ENCODE measurements at places on chromosomes 7 and 10. TPM values are rescaled to one million over a fixed set of nuclear protein-coding genes. Genes with fewer than 3 reads are reported as not detected.

The FEZF1 gene
- total RNA-seq: not detected

The CLDN15 gene
- total RNA-seq: 1.4 TPM

The PRRT4 gene
- total RNA-seq: 0.85 TPM

The JAZF1 gene
- total RNA-seq: 1.2 TPM

The TMEM140 gene
- total RNA-seq: not detected

The MMRN2 gene
- total RNA-seq: 3.9 TPM

The SLC18A3 gene
- total RNA-seq: not detected

The NUTM2E gene
- total RNA-seq: 0.24 TPM

The CYP3A7 gene
- not detected for total RNA-seq

The GIGYF1 gene
- total RNA-seq: 15.1 TPM

The OPN1SW gene
- not detected for total RNA-seq

The SAP25 gene
- total RNA-seq: not detected

The STOX1 gene
- total RNA-seq: 0.21 TPM

The GDF10 gene
- total RNA-seq: under 0.01 TPM

The PTF1A gene
- total RNA-seq: not detected

The MEST gene
- 12.0 TPM for total RNA-seq

The CRHR2 gene
- total RNA-seq: not detected

The LLCFC1 gene
- not detected for total RNA-seq

The OPN4 gene
- total RNA-seq: not detected

The CPED1 gene
- total RNA-seq: 0.96 TPM

The NACAD gene
- 0.96 TPM for total RNA-seq

The GPR22 gene
- total RNA-seq: not detected

The LIPK gene
- 0.48 TPM for total RNA-seq

The HOXA6 gene
- not detected for total RNA-seq

The CALCR gene
- total RNA-seq: not detected

The STAG3 gene
- total RNA-seq: 1.3 TPM

The INHBA gene
- 21.9 TPM for total RNA-seq

The HOXA1 gene
- total RNA-seq: 0.64 TPM

The GNB2 gene
- 99.3 TPM for total RNA-seq

The LRIT1 gene
- total RNA-seq: not detected

The TYSND1 gene
- total RNA-seq: 67.4 TPM

The ABCC2 gene
- 0.96 TPM for total RNA-seq

The SLC26A4 gene
- total RNA-seq: 0.72 TPM

The RHOBTB1 gene
- 7.2 TPM for total RNA-seq

The SH2D4B gene
- under 0.01 TPM for total RNA-seq

The ALOX5 gene
- total RNA-seq: 4.8 TPM
